Placental pericyte (primary cell): ENCODE measurements at places on chromosomes 2 and 18. TPM values are rescaled to one million over a fixed set of nuclear protein-coding genes. Genes with fewer than 3 reads are reported as not detected.

Gene MRO
- not detected in 2 replicates for total RNA-seq

Gene NDC80
- 0.88 and 43.5 TPM in 2 replicates for total RNA-seq

Gene LDLRAD4
- total RNA-seq = 0.14 and 0.88 TPM in 2 replicates

Gene PLGLB2
- 0.66 and 3.7 TPM in 2 replicates for total RNA-seq

Gene CRYGD
- not detected in 2 replicates for total RNA-seq

Gene ASAP2
- total RNA-seq = 40.9 and 76.5 TPM in 2 replicates

Gene HOXD11
- 0.22 and 5.4 TPM in 2 replicates for total RNA-seq

Gene TP53I3
- total RNA-seq = 25.8 and 58.6 TPM in 2 replicates

Gene E2F6
- 14.3 and 15.3 TPM in 2 replicates for total RNA-seq

Gene HJURP
- total RNA-seq = 3.3 and 56.3 TPM in 2 replicates

Gene UPP2
- total RNA-seq = not detected in 2 replicates

Gene AQP4
- total RNA-seq = not detected in 2 replicates

Gene MAPK4
- not detected in 2 replicates for total RNA-seq

Gene SERPINB2
- 211 and 212 TPM in 2 replicates for total RNA-seq

Gene SPEG
- 9.9 and 21.7 TPM in 2 replicates for total RNA-seq

Gene LCT
- total RNA-seq = not detected in 2 replicates

Gene ALMS1
- total RNA-seq = 12.0 and 30.2 TPM in 2 replicates

Gene LONRF2
- 0.88 and 1.0 TPM in 2 replicates for total RNA-seq

Gene PRKAG3
- total RNA-seq = not detected in 2 replicates

Gene EN1
- not detected in 2 replicates for total RNA-seq

Gene TMEM198
- 1.1 and 6.8 TPM in 2 replicates for total RNA-seq

Gene MDH1B
- 0.43 and 1.3 TPM in 2 replicates for total RNA-seq

Gene HAAO
- 0.14 and 0.66 TPM in 2 replicates for total RNA-seq

Gene MSTN
- total RNA-seq = not detected in 2 replicates

Gene MEIS1
- total RNA-seq = 40.3 and 84.9 TPM in 2 replicates

Gene AOX1
- total RNA-seq = 1.8 and 11.9 TPM in 2 replicates

Gene CXCR4
- 3.6 TPM in 1 of 2 replicates, not detected in the other for total RNA-seq

Gene FMNL2
- 26.7 and 31.9 TPM in 2 replicates for total RNA-seq

Gene LRRFIP1
- total RNA-seq = 44.4 and 62.0 TPM in 2 replicates

Gene EVX2
- not detected in 2 replicates for total RNA-seq

Gene COL6A3
- total RNA-seq = 482 and 2,127 TPM in 2 replicates

Gene INPP4A
- 17.9 and 30.2 TPM in 2 replicates for total RNA-seq

Gene DNAJC5G
- total RNA-seq = not detected in 2 replicates

Gene STK11IP
- total RNA-seq = 17.5 and 21.0 TPM in 2 replicates

Gene GPN1
- 30.4 and 53.0 TPM in 2 replicates for total RNA-seq

Gene LYPD6
- 5.2 and 12.0 TPM in 2 replicates for total RNA-seq

Gene TIMM21
- 13.6 and 37.2 TPM in 2 replicates for total RNA-seq
